B cell (primary cell): ENCODE measurements at places on chromosomes 1 and 21.

DNA sequence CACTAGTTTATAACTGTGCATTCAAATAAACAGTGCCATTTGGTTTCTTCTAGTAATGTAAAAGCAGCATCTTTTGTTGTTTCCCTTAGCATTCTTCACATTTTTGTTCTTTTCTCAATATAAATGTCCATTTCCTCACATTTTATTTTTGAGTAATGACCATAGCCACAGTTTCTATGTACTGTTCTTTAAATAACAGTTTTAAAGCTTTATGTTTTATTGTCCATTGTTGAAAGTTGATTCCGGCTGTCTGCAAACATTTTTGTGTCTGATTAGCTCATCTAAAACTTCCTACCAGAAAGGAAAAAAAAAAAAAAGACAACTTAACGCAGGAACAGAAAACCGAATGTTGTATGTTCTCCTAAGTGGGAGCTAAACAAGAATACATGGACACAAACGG lies 139.7 kb downstream of the MAGI3 start:
- no peak for DNase-seq

GRCh38 chr1:41726899-41727748 lies 191.6 kb downstream of the HIVEP3 start:
- peak; percentile 87 for DNase-seq

DNA sequence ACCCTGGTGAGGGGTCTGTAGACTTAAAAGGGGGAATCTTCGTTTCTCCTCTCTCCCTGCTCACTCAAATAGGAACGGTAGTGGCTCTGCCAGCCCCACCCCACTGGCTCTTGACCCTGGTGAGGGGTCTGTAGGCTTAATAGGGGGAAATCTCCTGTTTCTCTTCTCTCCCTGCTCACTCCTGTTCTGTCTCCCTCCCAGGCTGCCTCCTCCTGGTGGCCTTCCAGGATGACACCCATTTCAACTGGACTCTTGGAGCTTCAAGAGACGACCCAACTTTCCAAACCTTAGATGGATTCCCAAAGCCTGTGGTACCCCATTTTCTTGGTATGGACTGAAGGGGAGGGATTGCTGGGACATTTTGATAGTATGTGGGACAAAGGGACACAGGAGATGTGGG lies 1.4 kb upstream of the EPHB2 start:
- no peak for DNase-seq

- no peak for DNase-seq
These were observed 6.4 kb downstream of the LAMB3 start for GRCh38 chr1:209645574-209646452.

- no peak for DNase-seq
These were observed 22.9 kb downstream of the S1PR1 start for GRCh38 chr1:101259744-101260148.

DNA sequence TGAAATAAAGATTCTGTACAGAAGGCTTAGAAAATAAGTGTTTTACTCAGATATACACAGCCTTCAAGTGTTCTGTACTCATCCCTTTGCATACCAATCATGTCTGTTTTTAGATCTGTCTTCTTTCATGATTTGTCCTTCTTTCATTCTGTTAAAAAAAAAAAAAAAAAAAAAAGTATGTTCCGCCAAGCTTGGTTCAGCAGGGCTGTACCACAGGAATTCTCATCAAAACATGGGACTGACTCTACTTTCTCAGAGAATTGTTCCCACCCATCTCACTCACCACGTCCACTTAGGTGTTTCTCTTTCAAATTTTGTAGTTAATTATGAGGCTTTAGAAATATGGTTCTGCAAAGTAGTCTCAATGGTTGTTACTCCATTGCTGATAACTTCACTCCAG lies 119.0 kb downstream of the AK5 start:
- no peak for DNase-seq
